ENCODE measurements at places on chromosomes 2 and 18.
A peak's percentile ranks its signal among the peaks of the same experiment; 100 is the strongest.

GRCh38 chr18:76384114-76384790 lies 110.8 kb downstream of the ZNF516 start:
- DNase-seq: no peak

DNA sequence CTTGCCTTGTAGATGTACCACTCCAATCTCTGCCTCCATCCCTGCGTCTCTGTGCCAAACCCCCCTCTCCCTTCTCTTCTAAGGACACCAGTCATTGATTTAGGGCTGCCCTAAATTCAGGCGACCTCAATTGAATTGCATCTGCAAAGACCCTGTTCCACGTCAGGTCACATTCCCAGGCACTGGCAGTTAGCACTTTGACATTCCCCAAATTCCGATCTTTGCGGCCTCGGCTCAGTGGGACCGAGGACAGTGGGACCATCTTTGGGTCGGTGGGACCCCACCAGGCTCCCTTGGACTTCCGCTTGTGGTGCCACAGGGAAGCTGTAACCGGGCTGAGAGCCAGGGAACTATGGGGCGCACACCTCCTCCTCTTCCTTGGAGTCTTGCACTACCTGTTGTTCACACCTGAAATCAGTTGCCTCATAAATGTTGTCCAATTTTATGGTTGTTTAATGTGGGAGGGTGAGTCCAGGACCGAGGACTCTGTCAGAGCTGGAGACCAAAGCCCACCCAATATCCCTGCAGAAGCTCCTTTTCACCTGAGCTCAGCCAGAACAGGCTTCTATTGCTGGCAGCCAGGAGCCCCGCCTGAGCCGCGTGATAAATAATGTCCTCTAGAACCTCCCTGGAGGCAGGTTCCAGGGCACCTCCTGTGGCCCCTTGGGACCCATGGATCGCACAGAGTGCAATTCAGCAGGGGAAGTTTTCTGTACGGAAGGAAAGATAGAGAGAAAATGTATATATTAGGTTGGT lies 271.6 kb downstream of the EIPR1 start:
- DNase-seq: no peak

GRCh38 chr18:48161911-48162698 lies 231.6 kb upstream of the SMAD2 start:
- DNase-seq: no peak

DNA sequence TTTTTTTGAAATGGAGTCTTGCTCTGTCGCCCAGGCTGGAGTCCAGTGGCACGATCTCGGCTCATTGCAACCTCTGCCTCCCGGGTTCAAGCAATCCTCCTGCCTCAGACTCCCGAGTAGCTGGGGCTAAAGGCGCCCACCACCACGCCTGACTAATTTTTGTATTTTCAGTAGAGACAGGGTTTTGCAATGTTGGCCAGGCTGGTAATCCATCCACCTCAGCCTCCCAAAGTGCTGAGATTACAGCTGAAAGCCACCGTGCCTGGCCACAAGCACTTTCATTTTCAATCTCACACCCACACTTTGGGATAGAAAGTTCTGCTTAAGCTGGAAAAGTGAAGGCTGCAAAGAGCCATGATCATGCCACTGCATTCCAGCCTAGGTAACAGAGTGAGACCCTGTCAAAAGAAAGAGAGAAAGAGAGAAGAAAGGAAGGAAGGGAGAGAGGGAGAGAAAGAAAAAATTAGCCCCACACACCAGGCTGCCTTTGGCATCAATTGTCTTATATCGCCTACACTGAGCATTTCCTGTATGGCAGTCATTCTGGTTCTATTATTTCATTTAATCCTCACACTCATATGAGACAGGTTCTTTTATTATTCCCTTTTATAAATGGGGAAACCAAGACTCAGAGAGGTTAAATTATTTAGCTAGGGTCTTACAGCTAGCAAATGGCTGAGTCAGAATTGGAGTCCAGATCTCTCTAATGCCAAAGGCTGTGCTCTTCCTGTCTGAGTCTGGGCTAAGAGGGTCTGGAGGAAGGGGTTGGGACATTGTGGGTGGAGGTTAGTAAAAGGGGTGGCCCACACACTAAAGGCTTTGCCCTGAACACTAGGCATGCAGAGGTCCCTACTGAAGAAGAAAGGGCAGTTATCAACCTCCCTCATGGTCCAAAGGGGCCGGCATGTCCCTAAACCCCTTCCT lies 37.9 kb upstream of the PKDCC start:
- DNase-seq: no peak

DNA sequence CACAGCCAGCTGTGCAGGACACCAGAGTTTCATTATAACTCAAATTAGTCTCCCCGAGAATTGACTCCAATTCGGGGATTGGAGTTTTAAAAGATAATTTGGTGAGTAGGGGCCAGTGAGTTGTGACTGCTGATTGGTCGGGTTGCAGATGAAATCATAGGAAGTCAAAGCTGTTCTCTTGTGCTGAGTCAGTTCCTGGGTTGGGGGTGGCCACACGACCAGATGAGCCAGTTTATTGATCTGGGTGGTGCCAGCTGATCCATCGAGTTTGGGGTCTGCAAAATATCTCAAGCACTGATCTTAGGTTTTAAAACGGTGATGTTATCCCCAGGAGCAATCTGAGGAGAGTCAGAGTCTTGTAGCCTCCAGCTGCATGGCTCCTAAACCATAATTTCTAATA lies 82.7 kb upstream of the SLC66A3 start:
- no peak for DNase-seq

DNA sequence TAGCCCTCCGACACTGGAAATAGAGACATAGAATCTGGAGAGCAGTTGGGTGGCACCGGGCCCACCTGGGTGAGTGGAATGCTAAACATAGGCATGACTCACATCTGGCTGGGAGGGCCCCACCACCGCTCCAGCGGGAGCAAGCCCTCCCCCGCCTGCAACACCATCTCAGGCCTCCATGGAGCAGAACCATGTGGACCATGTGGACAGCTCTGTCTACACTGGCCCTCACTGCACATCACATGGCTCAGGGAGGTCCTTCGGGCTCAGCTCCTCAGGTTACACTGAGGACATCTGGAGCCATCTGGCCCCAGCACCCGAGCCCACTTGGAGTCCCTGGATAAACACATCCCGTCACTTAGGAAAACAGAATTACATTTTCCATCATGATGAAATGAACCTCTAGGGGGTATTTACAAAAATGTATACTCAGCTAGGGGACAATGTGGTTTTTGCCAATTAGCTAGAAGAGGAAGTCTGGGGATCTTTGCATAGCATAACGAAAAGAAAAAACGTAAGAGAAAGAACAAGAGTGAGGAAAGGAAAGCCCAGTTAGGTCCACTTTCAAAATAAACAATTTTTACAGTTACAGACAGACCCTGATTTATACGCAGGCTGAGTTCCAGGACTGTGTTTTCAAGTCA lies 30.7 kb upstream of the MLPH start:
- DNase-seq: no peak

- no peak for DNase-seq
These were observed 105.7 kb downstream of the DPP10 start for GRCh38 chr2:114548151-114548550.

- DNase-seq: no peak
These were observed 157.6 kb downstream of the EN1 start for GRCh38 chr2:118689874-118690273.

- no peak for DNase-seq
These were observed 201.2 kb downstream of the LRP1B start for GRCh38 chr2:141929331-141930252.

GRCh38 chr2:132547090-132547687 lies 122.8 kb downstream of the LYPD1 start:
- no peak for DNase-seq

- DNase-seq: no peak
These were observed 587 bp upstream of the TANK start for GRCh38 chr2:161159456-161160225.

DNA sequence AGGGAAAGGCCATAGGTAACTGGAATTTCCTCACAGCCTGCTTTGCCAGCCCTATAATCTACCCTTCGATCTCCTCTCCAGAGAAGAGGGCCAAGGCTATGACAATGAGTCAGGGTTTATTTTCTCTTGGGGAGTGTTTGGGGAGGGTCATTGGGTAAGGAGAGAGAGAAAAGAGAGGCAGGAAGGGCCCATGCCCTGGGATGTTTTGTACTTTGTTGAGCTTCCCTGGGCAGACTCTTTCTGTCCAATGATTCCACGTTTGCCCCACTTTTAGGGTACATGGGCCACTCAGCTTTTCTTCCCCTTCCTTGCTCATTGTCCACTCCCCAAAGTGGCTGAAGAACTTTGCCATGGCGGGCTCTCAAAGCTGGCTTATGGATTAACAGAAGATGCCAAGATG lies 224.2 kb downstream of the ALK start:
- DNase-seq: no peak

DNA sequence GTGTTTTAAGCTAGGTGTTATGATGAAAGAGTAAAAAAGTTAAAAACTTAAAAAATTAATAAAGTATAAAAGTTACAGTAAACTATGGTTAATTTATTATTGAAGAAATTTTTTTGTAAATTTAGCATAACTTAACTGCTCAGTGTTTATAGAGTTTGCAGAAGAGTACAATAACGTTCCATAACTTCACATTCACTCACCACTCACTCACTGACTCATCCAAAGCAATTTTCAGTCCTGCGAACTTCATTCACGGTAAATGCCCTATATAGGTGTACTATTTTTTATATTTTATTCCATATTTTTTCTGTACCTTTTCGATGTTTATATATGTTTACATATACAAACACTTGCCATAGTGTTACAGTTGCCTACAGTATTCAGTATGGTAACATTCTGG lies 694.8 kb upstream of the SLC39A10 start:
- DNase-seq: no peak

- DNase-seq: no peak
These were observed 307.3 kb upstream of the CNTNAP5 start for GRCh38 chr2:123717636-123718334.

DNA sequence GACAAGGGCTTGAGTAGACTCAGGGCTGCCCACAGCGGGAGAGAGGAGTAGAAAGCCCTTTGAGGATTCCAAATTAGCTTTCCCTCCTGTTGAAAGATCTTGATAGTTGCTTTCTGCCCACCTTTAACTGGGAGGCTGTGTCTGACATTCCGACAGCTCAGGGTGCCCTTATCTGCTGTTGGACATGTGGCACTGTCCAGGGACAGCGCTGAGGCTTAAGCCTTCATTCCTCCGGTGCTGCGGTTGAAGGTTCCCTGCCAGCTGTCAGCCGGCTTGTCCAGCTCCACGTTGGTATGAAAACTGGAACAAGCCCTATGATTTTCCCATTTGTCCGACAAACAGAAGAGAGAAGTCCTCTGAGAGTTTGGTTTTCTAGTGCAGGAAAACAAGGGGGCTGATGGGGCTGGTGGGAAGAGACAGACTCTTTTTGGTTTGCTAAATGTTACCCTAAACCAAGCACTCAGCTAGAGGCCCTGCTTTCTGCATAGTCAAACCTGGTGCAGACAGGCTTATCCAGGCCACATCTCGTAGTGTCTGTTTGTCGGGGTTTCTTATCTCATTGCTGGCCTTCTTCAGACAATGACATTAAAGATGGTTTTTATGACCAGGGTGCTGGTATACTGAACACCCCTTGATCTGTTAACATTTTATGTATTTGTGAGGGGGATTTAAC lies 24.5 kb downstream of the GREB1 start:
- no peak for DNase-seq

DNA sequence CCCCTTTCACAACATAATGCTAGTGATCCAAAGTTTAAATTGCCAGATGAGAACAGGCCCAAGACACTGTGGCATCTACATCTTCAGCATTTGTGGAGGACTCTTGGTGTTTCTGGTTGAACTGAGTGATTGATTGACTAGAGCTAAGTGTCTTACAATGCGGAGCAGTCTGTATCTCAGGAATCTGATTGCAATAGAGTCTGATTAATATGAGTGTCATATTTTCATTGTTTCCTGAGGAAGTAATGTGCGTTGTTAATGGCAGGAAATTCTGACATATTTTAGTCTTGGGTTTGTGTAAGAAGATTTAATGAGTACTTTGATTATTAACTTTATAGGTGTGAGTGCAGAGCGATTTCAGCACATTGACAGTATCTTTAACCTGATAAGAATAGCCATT lies 82.0 kb upstream of the PROKR1 start:
- DNase-seq: no peak

GRCh38 chr2:152718909-152719645 lies 657 bp downstream of the ARL6IP6 start:
- no peak for DNase-seq

GRCh38 chr2:69089998-69090397 lies 77.0 kb downstream of the ANTXR1 start:
- no peak for DNase-seq

- DNase-seq: peak; percentile 2
These were observed 1.2 kb upstream of the UGT1A5 start for GRCh38 chr2:233711312-233712008.

- DNase-seq: no peak
These were observed 94.5 kb upstream of the FN1 start for GRCh38 chr2:215530191-215530968.

DNA sequence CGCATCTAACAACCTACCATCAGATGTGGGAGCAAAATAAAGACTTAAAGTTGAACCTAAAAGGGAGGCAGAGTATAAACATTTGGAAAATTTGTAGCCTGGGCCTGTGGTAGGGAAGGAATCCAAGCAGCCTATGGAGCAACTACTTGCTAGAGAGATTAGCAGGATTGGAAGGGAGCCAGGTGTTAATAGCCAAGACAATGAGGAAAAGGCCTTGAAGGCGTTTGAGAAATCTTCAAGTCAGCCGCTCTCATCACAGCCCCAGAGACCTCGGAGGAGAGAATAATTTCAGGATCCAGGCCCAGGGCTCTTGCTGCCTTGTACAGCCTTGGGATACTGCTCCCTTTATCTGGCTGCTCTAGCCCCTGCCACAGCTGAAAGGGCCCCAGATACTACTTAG lies 219.7 kb downstream of the THSD7B start:
- no peak for DNase-seq

DNA sequence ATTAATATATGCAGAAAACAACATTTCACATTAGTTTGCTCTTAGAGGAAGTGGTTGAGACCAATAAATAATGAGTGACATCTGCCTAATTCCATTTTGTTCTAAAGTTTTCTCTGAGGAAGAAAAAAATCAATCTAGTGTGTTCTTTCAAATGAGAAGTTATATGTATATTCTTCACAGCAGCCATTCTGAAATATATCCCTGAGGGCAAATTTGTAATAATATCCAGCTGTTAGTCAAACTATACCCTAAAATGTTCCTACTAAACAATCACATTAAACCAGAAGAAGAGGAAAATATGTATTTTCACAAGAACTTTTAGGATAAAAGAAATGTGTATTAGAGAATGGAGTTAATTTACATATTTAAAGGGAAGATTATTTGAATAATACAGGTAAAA lies 375.1 kb upstream of the CDH19 start:
- no peak for DNase-seq

DNA sequence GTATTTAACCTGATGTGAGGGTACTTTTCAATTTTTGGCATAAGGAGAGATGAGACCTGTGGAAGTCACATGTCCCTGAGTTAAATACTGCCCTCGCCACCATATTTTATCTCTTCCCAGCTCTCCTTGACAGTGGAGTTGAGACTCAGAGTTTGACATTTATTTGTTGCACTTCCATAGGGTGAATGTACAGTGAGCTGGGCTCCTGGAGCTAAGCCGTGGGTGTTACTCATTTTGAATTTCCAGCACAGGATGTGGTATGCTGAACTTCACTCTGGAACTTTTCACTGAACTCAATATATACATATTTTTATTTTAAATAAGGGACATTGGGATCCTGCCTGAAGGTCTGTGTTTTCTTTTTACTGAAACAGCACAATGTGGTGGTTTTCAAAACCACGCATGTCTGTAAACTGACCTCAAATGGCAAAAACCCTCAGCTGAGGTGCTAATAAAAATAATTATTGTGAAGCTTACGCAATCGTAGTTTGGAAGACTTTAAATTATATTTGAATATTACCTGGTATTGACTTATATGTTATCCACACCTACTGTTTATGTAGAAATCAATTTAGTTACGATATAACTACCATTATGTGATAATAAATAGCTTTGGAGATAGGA lies 12.1 kb downstream of the RNF144A start:
- DNase-seq: no peak

All from cerebellar nuclear complex (tissue), 1 donor.